Fibroblast of skin of left quadriceps (primary cell): ENCODE measurements at places on chromosomes 2 and 18.

- DNase-seq = no peak
Measured at GRCh38 chr2:1656961-1657841, 87.1 kb downstream of the PXDN start.

- no peak for DNase-seq
Measured at GRCh38 chr2:107094450-107094986, 208.6 kb upstream of the ST6GAL2 start.

DNA sequence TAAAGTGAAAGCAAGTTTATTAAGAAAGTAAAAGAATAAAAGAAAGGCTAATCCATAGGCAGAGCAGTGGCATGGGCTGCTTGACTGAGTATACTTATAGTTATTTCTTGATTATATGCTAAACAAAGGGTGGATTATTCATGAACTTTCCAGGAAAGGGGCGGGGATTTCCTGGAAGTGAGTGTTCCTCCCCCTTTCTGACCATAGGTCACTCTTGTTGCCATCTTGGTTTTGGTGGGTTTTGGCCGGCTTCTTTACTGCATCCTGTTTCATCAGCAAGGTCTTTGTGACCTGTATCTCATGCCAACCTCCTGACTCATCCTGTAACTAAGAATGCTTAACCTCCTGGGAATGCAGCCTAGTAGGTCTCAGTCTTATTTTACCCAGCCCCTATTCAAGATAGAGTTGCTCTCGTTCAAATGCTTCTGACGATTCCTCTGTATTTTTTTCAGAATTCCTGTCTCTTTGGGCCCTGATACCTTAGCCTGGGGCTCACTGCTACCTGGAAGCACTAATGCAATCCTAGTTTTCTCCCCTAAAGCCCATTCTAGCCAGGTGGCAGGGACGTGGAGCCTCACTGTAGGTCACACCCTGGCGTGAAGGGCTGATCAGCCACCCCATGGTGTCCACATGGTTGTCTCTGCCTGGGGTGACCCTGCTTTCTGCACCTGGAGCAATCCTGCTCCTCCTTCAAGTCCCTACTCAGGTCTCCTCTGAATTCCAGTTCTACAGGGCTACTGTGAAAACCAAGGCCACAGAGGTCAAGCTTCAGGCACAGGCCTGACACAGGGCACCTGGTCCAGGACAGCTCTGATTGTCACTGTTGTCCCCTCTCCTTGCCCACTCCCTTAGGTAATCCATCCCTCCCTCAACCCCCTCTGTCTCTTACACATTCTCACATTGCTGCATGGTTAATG lies 6.0 kb upstream of the SLC35F6 start:
- peak; percentile 97 for DNase-seq

DNA sequence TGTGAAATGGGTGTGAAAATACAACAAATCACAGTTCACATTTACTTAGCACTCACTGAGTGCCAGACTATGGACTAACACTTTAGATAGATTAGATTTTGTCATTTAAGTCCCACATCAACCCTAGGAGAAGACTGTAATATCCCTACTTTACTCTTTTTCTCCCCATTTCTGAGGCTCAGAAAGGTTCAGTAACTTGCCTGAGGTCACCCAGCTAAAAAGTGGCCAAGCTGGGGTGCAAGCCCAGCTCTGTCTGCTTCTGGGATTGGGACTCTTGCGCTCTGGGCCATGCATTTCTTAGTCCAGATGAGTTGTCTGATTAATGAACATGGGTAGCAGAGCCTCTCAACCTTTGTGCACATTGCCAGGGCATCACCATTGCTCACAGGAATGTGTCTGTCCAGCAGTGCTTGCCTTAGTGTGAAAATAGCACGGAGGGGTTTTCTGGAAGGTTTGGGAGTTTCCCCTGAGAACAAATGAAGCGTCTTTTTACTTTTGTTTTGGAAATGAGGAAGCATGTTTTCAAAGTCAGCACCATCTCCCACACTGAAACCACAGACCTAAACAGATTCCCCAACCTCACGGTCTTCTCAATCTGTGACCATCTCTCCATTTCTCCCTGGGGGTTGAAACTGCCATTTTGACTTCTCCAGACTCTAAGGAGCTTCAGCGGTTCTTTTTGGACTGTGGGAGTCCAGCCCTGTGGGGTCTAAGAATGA lies 31.9 kb downstream of the NRP2 start:
- no peak for DNase-seq

DNA sequence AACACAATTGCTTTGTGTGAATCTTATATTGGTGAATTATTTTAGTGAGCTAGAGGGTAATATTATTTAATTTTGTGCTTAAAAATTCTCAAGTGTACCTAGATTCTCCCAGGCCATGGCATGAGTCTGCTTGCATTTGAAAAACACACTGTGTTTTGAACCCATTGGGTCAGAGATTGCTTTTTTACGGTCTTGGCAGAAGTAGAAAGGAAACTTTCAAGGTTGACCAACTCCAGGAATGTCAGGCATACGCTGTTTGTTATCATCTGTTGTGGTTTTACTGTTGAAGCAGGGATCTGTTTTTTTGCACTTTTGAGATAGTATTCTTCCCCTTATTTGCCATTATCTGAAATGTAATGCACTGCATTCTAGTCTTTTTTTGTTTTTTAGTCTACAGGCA lies 377.4 kb downstream of the RPRM start:
- no peak for DNase-seq

- DNase-seq = no peak
Measured at GRCh38 chr2:8276026-8276425, 405.8 kb upstream of the ID2 start.

- no peak for DNase-seq
Measured at GRCh38 chr2:189076572-189076971, 102.4 kb downstream of the COL3A1 start.

DNA sequence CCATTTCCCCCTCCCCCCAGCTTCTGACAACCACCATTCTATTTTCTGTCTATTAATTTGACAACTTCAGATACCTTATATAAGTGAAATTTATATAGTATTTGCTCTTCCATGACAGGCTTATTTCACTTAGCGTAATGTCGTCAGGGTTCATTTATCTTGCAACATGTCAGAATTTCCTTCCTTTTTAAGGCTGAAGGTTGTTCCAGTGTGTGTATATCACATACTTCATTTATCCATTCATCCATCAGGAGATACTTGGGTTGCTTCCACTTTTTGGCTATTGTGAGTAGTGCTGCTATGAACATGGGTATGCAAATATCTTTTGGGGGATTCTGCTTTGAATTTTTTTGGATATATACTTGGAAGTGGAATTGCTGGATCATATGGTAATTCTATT lies 7.4 kb downstream of the BCL2L11 start:
- DNase-seq = no peak

DNA sequence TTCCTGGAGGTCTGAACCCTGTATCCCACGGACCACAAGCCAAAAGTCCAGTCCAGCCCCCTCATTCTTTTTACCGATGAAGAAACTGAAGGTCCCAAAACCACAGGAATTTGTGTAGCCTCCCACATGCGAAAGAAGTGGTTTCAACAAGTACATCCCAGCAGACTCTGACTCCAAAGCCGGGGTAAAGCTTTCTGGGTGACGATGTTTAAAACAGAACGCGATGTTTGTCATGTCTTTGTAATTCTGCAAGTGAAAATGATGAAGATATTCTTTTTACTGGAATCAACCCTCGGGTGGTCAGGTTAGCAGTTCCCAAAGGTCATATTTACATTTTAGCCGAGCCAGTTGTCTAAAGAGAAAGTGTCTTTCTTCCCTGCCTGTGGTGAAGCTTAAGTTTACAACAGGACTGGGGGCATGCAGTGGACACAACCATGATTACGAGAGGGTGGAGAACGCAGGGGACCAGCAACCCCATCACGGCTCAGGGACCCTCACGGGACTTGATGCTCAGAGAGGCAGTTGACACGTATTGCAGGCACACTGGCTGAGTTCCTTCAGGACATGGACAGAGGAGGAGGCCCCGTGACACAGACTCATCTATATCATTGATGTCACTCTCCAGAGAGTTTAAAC lies 17.8 kb upstream of the TMEM131 start:
- no peak for DNase-seq

DNA sequence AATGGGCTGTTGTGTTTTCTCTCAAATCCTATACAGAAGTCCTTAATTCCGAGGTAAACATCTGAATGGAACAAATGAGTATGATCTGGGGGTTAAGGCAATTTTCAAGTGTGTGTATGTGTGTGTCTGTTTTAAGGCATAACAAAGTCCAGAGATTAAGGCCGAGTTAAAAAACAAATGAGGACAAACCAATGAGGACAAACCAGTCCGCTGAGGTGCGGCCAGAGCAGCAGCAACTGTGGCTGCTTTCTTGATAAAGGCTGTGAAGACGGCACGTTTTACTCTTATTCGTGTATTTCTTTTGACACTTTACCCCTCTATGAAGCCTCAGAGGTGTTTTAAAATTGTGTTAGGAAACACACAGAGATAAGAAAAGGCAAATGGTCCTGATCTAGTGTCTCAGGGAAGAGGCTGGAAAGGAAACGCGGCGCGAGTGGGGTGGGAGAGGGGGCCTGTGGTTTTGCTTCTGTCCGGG lies 495 bp upstream of the GULP1 start:
- no peak for DNase-seq

- DNase-seq = peak; percentile 77
Measured at GRCh38 chr18:77071711-77072292, 60.8 kb downstream of the MBP start.

DNA sequence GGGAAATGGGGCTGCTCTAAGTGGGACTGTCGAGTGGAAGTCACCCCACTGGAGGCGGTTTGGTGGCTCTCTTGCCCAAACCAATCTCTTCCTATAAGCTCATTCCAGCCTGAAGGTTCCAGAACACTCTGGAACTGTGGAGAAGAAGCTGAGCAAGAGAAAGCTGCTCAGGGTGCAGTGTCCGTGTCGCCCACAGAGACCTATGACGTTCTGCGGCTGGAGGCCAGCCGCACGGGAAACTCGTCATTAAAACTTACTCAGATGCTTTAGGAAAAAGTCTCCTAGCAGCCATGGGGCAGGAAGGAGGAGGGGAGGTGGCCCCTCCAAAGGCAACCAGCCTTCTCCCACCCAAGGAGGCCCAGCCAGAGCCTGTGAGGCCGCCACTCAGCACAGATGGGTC lies 41.7 kb downstream of the ADCY3 start:
- DNase-seq = no peak

- no peak for DNase-seq
Measured at GRCh38 chr2:179861416-179862067, at the start of gene ZNF385B. ZNF385B (minus strand) TSS chr2:179861612.

DNA sequence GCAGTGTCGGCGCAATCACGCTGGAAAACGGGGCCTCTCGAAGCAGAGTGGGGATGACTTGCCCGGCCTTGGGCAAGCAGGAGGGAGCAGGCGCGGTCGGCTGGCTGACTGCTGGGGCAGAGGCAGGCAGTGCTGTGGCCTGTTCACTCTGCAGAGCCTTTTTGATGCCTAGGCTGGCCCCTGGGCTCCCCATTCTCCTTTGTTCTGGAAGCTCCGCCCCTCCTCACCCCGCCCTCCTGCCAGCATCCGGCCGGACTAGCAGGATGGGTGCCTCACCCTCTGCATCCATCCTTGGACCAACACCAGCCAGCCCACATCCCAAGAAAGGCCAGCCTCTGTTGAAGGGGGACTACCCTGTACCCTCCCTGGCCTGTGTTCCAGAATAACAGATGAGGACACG lies at the start of gene ASPRV1:
Gene ASPRV1, minus strand, starts transcription at position 136 of the 400 bp plus-strand sequence. CDS start 195 bp downstream, outside the sequence.
- no peak for DNase-seq

DNA sequence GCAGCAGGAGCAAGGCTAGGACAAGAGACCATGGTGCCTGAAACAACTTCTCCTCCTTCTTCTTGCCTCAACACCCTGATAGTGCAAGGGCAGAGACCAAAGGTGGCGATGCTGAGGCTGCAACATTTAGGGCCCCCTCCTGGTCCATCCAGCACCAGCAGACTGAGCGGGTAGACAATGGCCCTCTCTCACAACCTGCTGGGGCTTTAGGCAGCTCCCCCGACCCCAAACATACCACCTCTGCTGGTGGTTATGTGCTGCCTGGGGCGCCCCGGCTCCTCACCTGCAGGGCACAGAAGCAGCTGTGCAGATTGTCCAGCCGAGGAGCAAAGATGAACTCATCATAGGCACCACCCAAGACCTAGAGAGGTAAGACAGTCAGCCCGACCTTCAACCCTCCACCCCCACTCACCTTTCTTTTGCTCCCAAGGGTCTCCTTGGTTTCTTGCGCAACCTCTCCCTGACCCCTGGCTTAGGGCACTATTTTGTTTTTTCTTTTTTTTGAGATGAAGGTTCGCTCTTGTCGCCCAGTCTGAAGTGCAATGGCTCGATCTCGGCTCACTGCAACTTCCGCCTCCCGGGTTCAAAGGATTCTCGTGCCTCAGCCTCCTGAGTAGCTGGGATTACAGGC lies 3.5 kb downstream of the DNPEP start:
- no peak for DNase-seq

- no peak for DNase-seq
Measured at GRCh38 chr2:98187194-98187593, 100.2 kb downstream of the VWA3B start.

- DNase-seq = no peak
Measured at GRCh38 chr2:74835831-74836674, 2.1 kb downstream of the HK2 start.

GRCh38 chr2:168751104-168751740 lies 51.2 kb upstream of the NOSTRIN start:
- DNase-seq = no peak

- no peak for DNase-seq
Measured at GRCh38 chr18:54004828-54005227, 219.6 kb downstream of the MBD2 start.

DNA sequence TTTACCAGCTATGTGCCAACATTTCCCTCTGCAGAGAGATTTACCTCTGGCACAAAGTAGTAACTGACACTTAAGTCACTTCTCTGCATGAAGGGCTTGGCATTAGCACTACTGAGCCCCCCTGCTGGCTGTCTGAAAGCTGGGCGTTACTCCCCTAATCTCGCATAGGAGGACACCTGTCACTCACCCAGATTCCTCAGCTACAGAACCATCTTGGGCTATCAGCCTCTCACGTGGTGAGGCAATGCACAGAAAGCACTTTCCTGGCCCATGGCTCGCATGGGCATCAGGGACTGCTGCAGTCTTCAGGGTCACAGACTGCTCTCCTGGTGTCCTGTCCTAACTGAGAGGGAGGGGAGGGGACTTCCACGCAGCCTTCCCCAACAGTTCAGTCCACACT lies 12.0 kb downstream of the SERPINE2 start:
- DNase-seq = no peak

DNA sequence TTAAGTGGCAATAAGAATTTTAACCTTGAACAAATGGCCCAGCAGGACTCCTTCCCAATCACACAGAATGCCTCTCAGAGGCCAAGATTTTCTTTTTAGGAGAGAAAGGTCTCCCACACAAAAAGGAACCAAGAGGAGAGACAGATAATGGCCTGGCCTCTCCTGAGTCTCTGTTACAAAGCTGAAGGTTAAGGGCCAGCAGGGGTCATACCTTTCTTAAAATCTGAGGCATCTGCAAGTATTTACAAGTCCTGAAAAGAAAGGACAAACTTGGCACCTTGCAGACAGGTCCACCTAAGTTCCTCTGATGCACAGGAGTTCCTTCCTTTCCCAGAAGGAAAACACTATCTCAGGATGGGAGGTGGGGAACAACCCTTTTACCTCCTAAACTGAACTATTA lies 142.3 kb downstream of the TMEM163 start:
- no peak for DNase-seq

- DNase-seq = no peak
Measured at GRCh38 chr18:10140461-10141282, 226.9 kb downstream of the VAPA start.
